ENCODE measurements at places on chromosomes 7 and 10. TPM values are rescaled to one million over a fixed set of nuclear protein-coding genes. Genes with fewer than 3 reads are reported as not detected.

DNA sequence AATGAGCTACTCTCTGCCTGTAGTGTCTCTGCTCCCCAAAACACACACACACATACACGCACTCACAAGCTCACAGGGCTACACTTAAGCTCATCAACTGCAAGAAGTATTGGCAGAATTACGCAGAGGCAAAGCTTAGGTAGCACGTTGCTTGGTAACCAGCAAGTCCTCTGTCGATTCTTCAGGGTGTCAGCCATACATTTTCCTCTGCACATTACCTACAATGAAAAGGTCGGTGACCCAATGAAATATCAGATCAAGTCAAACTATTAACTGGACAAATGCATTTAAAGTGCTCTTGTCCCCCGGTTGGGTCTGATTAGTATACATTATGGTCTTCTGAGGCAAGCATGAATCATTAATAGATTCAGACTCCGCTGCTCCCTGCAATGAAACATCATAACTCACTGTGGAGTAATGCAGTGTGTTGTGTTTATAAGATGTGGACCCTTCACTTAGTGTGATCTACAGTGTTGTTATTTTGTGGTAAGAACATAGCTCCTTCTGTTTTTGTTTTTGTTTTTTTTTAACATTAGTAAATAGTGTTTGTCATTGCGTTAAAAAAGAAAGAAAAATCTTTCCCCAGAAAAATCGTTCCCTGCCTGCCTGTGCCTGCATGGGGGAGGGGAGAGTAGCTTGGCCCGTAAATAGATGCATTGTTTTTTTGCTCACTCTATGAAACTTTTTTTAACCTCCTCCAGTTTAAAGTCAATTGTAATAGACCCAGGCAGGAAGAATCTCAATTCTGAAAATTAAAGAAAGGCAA, 325.5 kb downstream of the SFMBT2 start:
- H3K4me1 ChIP-seq: no peaks in the 10 kb centered on the region
- no peak overlapping the region for H3K4me3 ChIP-seq
- H3K36me3 ChIP-seq: no peaks in the 10 kb centered on the region
- DNase-seq: no peak
- no peaks in the 10 kb centered on the region for H3K27me3 ChIP-seq
- H3K27ac ChIP-seq: no peak overlapping the region

DNA sequence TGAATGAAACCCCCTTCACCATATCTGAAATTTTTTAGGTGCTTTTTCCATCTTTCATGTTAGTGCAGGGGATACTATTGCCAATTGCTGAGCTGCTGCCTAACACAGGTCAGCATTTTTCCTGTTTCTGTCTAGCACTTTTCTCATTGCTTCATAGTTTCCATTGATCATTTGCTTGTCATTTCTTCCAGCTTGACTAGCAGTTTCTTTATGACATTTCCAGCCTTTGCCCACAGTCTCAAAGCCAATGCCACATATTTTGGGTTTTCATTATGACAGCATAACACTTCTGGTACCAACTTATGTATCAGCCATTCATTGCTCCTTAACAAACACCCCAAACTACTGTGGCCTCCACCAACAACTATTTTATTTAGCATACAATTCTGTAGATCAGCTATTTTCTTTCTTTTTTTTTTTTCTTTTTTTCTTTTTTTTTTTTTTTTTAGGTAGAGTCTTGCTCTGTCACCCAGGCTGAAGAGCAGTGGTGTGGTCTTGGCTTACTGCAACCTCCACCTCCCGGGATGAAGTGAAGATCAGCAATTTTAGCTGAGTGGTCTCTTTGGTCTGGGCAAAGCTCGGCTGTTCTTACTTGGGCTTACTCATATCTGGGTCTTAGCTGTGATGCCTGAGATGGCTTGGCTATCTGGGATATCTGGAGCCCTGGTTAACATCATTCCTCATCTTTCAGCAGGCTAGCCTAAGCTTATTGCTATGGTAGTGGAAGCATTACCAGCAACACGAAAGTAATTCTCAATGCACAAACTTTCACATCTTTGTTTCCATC, 102.3 kb downstream of the EPC1 start:
- peaks cover 4% of the 10 kb centered on the region for H3K36me3 ChIP-seq
- no peak overlapping the region for H3K4me3 ChIP-seq
- peaks cover 30% of the 10 kb centered on the region for H3K4me1 ChIP-seq

- peaks cover 38% of the 10 kb centered on the region for H3K27me3 ChIP-seq
- DNase-seq: no peak
- H3K27ac ChIP-seq: no peak overlapping the region
- no peaks in the 10 kb centered on the region for H3K36me3 ChIP-seq
- H3K4me3 ChIP-seq: no peak overlapping the region
Observed at GRCh38 chr10:14134275-14134674, 196.4 kb downstream of the FRMD4A start.

- no peak overlapping the region for H3K4me3 ChIP-seq
- H3K27ac ChIP-seq: no peak overlapping the region
- peaks cover 57% of the 10 kb centered on the region for H3K4me1 ChIP-seq
- H3K36me3 ChIP-seq: no peaks in the 10 kb centered on the region
Observed at GRCh38 chr10:11548768-11549099, 62.7 kb downstream of the USP6NL start.

DNA sequence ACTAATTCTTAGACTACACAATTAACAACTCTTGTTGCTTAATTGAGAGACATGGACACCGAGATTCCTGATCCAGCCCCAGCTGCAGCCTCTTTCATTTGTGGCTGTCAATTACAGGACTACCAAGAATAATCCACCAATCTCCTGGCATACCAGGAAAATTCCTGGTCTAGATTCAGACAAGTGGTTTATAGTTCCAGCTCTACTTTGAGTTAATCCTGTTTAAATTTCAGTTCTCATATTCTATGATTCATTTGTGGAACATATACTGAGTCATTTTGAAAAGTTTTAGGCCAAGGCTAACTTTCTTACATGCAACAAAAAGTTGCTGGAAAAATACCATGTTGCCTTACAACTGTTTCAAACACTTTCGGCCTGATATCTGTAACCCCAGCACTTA, 253.5 kb downstream of the MAGI2 start:
- DNase-seq: peak; percentile 54
- peaks cover 13% of the 10 kb centered on the region for H3K36me3 ChIP-seq
- peak overlapping the region; percentile 19 for H3K4me3 ChIP-seq
- H3K4me1 ChIP-seq: peaks cover 53% of the 10 kb centered on the region
- no peaks in the 10 kb centered on the region for H3K27me3 ChIP-seq

Gene DNAJC2
- total RNA-seq: 20.4 TPM

DNA sequence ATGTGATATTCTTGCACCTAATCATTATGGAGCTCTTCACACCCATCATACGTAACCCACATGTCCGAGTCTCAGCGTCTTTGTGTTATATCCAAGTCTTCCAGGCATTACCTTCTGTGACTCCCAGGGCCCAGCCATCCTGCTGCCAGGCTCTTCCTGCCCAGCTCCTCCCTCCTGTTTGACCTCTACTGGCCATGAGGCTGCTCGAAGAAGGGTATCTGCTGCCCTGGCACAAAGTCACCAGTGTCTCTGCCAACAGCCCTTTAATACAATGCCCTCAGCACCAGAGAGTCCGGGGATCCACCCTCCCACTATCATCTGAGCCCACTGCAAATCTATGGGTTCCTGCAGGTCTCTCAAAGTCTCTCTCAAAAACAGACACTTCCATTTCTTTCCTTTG, 65.3 kb upstream of the WAC start:
- peaks cover 16% of the 10 kb centered on the region for H3K27me3 ChIP-seq
- H3K4me1 ChIP-seq: peaks cover 8% of the 10 kb centered on the region
- no peak overlapping the region for H3K4me3 ChIP-seq
- H3K27ac ChIP-seq: no peak overlapping the region
- H3K36me3 ChIP-seq: no peaks in the 10 kb centered on the region

Gene CCDC3
- 0.07 TPM for total RNA-seq

- peaks cover 28% of the 10 kb centered on the region for H3K4me1 ChIP-seq
- no peaks in the 10 kb centered on the region for H3K36me3 ChIP-seq
- H3K27me3 ChIP-seq: no peaks in the 10 kb centered on the region
- no peak overlapping the region for H3K4me3 ChIP-seq
- H3K27ac ChIP-seq: no peak overlapping the region
Observed at GRCh38 chr10:62647375-62648092, 157.0 kb upstream of the ADO start.

DNA sequence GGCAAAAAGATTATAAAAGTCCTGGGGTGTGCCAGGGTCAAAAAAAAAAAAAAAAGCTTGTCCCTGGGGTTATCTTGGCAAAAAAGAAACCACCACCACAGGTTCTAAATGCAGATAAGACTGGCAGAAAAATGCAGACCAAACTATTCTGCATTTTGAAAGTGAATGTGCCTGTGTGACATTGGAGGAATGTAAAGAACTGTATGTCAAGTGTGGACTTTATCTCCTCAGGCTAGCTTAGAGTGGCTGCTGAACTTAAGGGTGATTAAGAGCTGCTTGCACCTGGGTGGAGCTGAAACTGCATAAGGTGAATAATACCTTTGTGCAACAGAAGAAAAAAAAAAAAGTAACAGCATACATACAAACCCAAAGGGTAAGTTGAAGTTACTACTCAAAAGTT, 1.3 kb upstream of the NAPEPLD start:
- no peak for DNase-seq
- peaks cover 2% of the 10 kb centered on the region for H3K27me3 ChIP-seq
- no peak overlapping the region for H3K4me3 ChIP-seq
- no peaks in the 10 kb centered on the region for H3K36me3 ChIP-seq
- no peak overlapping the region for H3K27ac ChIP-seq
- peaks cover 25% of the 10 kb centered on the region for H3K4me1 ChIP-seq

DNA sequence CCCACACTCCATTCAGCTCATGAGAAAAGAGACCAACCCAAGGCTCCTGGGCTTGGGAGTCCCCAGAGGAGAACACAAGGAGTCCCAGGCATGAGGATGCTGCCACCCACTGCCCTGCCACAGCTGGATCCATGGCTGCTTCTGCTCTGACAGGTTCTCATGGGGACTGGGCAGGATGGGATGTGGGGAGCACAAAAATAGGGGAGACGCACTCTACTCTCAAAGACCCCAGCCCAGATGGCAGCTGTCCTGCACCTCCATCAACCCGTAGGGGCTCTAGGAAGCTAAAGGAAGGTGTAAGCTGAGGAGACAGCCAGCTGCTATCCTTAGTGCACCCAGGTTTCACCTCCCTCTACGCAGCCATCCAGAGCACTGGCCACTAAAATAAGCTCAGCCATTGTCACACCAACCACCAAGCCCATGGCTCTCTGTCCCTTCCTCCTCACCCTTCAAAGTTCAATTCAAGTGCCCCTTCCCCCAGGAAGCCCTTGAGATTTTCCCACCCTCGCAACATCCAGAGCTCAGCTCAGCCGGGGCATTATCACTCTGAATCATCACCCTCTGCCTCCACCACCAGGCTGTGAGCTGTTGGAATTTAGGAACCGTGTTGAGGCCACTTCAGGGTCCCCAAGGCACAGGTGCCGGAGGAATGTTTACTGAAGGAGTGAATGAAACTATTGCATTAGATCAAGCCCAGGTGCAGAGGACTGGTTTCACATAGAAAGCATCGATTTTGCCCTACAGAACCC, 142.1 kb downstream of the GRID1 start:
- no peak for DNase-seq
- H3K27me3 ChIP-seq: no peaks in the 10 kb centered on the region
- H3K36me3 ChIP-seq: no peaks in the 10 kb centered on the region
- no peak overlapping the region for H3K4me3 ChIP-seq
- no peak overlapping the region for H3K27ac ChIP-seq

DNA sequence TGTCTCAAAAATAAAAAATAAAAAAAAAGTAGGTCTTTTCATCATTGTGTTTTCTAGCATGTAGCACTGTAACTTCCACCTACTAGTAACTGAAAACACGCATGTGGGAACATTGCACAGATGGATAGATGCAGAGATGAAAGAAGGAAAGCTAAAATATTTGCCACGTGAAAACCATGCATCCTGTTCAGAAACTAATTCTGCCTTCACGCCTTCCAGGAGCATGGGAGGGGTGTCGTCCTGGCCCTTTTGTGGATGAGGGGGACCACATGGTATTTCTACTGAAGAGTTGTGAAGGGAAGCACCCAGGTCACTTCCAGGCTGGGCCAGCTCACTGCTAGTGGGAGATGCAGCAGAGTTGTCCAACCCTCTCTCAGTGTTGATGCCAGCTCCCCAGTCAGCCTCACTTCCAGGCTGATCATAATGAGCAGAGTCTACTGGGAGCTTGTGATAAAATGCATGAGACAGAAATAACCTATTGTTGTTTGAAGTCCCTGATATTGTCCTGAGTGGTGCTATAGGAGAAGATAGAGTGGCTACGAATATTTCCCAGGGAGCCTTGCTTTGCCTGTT, 287.1 kb upstream of the CELF2 start:
- H3K4me3 ChIP-seq: no peak overlapping the region
- no peaks in the 10 kb centered on the region for H3K36me3 ChIP-seq
- no peak for DNase-seq
- H3K27me3 ChIP-seq: peaks cover 7% of the 10 kb centered on the region

GRCh38 chr10:89574368-89574767, 39.0 kb upstream of the SLC16A12 start:
- H3K4me3 ChIP-seq: no peak overlapping the region
- H3K27ac ChIP-seq: no peak overlapping the region
- DNase-seq: no peak

GRCh38 chr10:86960003-86960862, 1.8 kb downstream of the SNCG start:
- H3K4me1 ChIP-seq: peaks cover 31% of the 10 kb centered on the region
- H3K4me3 ChIP-seq: no peak overlapping the region
- no peaks in the 10 kb centered on the region for H3K36me3 ChIP-seq
- H3K27me3 ChIP-seq: peaks cover 3% of the 10 kb centered on the region

- peaks cover 5% of the 10 kb centered on the region for H3K36me3 ChIP-seq
- peaks cover 9% of the 10 kb centered on the region for H3K27me3 ChIP-seq
- H3K4me1 ChIP-seq: no peaks in the 10 kb centered on the region
- H3K4me3 ChIP-seq: no peak overlapping the region
- H3K27ac ChIP-seq: no peak overlapping the region
Observed at GRCh38 chr7:147639751-147640150, 950.8 kb upstream of the C7orf33 start.

GRCh38 chr7:28423112-28423511, 10.8 kb downstream of the CREB5 start:
- no peak overlapping the region for H3K4me3 ChIP-seq
- H3K27me3 ChIP-seq: no peaks in the 10 kb centered on the region
- no peaks in the 10 kb centered on the region for H3K4me1 ChIP-seq
- H3K36me3 ChIP-seq: no peaks in the 10 kb centered on the region

DNA sequence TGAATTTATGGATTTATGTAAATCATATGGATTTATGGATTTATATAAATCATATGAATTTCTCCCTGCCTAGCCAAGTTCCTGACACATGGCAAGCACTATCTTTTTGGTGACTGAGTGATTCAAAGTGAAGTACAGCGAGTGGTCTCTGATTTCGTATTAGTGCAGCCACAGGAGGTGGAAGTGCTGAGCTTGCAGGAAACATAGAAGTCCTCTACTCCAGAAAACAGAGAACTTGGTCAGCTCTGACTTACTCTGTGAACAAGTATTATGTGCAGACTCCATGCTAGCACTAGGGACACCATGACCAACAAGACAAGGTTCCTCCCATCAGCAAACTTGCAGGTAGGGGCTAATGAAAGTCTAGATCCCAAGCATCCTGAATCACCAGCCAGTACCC, 28.5 kb downstream of the CYP3A5 start:
- H3K36me3 ChIP-seq: peaks cover under 1% of the 10 kb centered on the region
- no peaks in the 10 kb centered on the region for H3K4me1 ChIP-seq
- no peak overlapping the region for H3K4me3 ChIP-seq
- H3K27me3 ChIP-seq: no peaks in the 10 kb centered on the region
- no peak overlapping the region for H3K27ac ChIP-seq
- DNase-seq: no peak

- H3K4me3 ChIP-seq: no peak overlapping the region
- peak; percentile 30 for DNase-seq
- peaks cover 30% of the 10 kb centered on the region for H3K36me3 ChIP-seq
- H3K27ac ChIP-seq: no peak overlapping the region
Observed at GRCh38 chr10:109183366-109183765, 739.9 kb downstream of the XPNPEP1 start.

Gene CRPPA
- 2.6 TPM for total RNA-seq

Gene CAMK2B
- total RNA-seq: 0.20 TPM

Gene RFC2
- total RNA-seq: 37.7 TPM

Data from HFFc6 (cell line).